ENCODE measurements at places on chromosomes 1 and 21. TPM values are rescaled to one million over a fixed set of nuclear protein-coding genes. Genes with fewer than 3 reads are reported as not detected.

KRTAP22-1 gene
- total RNA-seq: not detected

BGLAP gene
- 0.50 TPM for total RNA-seq

DNAI4 gene
- total RNA-seq: 12.1 TPM

TPRG1L gene
- total RNA-seq: 22.3 TPM

GPA33 gene
- total RNA-seq: not detected

RNF2 gene
- total RNA-seq: 19.7 TPM

LCE1D gene
- total RNA-seq: not detected

FAM72D gene
- 0.26 TPM for total RNA-seq

FMO5 gene
- total RNA-seq: 1.3 TPM

SV2A gene
- 39.6 TPM for total RNA-seq

HAO2 gene
- not detected for total RNA-seq

HSD11B1 gene
- total RNA-seq: 20.3 TPM

All from fibroblast of lung (primary cell).